ENCODE measurements at places on chromosomes 4 and X.

- no peak for DNase-seq
These were observed 214.5 kb upstream of the GIMD1 start for GRCh38 chr4:106583108-106583507.

GRCh38 chr4:61220556-61220955, 20.4 kb downstream of the ADGRL3 start:
- no peak for DNase-seq

DNA sequence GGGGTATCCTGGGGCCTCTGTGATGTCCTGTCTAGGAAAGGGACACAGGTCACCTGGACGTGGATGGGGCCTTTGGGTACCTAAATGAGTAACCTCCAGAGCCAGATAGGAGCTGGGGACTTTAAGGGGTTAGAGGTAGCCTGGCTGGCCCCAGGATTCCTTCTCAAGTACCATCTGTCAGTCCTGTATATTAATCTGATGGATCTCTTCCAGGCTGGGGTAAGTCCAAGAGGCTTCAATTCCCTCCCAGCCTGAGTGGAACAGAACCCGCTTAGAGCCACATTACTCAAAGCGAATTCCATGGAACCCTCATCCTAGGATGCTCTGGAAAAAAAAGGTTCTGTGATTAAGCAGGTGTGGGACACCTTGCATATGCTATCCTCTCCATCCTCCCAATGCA, 24.8 kb upstream of the MAP3K15 start:
- no peak for DNase-seq

- DNase-seq: no peak
These were observed 38.7 kb downstream of the HNRNPD start for GRCh38 chr4:82335043-82335442.

GRCh38 chr4:177275999-177276398, 33.7 kb upstream of the NEIL3 start:
- DNase-seq: no peak

DNA sequence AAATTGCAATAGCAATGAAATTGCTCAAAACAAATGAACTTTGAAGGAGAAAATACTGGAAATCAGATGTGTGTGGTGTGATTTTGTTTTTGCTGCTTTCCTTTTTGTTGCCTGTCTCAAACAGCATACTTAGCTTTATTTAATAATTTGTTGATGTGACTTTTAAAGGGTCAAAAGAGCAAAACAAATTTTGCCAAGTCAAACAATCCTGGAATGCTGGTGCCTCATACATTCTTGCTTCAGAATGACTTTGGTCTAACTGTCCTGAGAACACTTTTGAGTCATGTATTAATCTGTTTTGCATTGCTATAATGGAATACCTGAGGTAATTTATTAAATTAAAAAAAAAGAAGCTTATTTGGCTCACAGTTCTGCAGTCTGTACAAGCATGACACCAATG, 3.4 kb downstream of the PF4V1 start:
- no peak for DNase-seq

GRCh38 chr4:157043131-157043530, 32.8 kb upstream of the GLRB start:
- no peak for DNase-seq

DNA sequence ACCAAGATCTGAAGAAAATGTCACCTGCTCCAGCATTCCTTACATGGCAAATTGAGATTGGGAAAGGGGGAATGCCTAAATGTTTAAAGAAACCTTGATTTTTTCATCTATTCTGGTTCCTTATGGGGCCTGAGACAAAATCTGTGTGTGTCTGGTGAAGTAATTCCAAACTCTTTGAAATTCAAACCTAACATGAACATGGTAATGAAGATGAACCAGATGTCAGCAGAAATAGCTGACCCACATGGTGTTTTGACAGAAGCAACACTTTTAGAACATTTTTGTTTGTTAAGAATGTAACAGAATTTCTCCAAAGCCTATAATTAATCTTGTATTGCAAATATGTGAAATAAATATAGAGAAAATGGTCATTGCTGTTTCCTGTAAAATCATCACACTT, 133.0 kb downstream of the PARM1 start:
- DNase-seq: no peak

DNA sequence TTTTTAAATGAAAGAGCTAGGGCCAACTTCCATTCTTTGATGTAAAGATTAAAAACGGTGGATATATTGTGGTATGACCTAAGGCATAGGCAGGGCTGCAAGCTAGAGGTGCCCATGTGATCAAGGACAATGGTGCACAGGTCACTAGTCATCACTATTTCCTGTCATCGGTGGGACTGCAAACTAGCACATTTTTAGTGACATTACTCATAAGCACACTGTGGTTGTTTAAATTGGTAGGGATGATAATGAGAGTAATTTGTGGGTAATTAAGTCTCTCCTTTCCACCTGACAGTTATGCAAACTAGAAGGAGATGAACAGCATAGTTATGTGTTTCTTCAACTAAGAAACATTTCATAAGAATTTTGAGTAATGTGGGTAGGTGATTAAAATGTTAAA, 85.4 kb downstream of the GPRIN3 start:
- DNase-seq: no peak

DNA sequence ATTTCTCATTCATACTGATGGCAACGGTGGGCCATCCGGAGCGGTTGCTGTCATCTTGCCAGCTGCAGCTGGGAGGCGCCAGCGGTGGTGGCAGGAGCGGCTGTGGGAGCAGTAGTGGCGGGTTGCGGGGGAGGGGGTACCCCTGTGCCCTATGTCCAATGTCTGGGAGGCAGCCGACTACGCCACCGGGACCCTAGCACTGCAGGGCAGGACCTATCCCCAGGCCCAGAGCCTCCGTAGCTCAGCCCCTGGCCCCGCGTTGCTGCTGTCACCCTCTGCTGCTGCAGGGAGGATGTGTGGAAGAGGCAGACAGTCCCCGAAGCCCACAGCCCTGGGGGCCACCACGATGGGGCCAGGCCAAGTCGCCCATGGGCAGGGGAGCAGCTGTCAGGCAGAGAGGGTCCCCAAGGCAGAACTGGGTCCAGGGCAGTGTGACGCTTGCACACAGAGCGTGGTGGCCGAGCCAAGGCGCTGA, 10.0 kb upstream of the SPP1 start:
- DNase-seq: no peak

DNA sequence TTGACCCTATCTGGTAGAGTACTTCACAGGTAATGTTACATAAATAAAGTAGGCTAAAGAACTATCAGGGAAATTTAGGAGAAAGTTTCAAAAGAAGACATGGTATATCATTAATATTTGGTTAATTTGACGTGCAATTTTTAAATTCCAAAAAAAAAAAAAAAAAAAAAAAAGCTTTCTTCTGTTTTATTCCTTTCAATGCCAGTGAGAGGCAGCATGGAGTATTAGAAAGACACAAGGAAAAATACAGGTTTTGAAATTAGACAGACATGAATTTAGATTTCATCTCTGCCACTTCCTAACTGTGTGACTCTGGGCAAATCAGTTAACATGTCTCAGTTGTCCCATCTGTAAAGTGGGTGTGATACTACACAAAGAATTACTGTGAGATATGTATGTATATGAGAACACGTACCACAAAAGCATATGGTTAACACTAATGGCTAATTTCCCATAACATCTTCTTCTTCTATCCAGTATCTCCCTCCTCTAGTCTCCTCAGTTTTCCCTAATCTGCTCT, 132.5 kb downstream of the GPC3 start:
- no peak for DNase-seq

DNA sequence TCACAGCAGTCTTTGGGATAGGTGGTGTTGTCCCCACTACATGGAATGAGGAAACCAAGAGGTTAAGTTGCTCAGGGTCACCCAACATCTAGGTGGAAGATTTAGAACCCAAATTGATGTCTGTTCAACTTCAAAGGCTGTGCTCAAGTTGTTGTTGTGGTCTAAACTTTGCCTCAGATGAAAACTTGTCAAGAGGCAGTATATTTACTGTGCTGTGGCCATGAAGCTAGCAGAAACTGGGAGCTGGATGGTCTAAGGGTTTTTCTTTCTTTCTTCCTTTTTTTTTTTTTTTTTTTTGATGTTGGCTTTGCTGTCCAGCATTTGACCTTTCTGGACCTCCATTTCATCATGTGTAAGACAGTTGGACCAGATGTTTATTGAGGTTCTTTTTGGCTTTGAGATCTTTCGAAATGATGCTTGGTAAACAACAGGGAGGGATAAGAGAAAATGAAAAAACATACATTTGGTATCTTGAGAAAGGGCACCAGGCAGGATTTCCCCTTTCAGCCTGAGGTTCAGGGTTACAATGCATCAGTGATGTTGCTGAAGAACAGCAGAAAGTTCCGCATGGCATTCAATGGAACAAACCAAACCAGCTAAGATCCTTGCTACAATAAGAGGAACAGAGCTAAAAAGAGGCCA, 166.2 kb upstream of the RPS6KA3 start:
- no peak for DNase-seq

DNA sequence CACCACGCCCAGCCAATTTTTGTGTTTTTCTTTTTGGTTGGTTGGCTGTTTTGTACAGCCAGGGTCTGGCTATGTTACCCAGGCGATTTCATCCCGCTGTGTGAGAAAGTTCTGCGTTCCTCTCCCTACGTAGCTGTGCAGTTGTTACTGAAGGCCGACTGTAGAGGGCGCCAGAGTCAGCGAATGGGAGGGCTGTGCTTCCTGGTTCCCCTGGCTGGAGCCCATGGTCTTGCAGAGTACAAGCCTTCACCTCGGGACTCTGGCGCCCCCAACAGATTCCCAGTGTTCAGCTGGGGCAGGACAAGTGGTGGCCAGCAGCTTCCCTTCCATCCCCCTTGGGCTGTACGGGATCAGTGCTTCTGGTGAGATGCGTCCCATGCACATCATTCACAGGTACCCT, 5.6 kb upstream of the CT45A1 start:
- no peak for DNase-seq

DNA sequence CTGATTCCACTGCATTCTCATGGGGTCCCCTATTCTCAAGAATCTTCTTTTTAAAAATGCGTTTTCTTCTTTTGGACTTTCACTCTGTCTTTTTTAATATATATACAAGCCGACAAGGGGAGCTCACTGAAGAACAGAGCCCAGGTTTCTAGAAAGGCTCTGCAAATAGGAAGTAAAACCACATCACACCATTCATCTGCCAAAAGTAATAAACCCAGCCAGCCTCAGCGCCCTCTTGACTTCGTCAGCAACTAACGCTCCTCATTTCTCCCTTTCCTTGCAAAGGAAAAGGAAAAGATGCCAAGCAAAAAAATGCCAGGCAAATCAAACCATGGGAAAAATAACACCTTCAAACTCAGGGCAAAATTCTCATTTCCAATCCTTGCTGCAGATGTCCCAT, 136.4 kb downstream of the HHIP start:
- DNase-seq: no peak

GRCh38 chrX:103941201-103941975, 21.0 kb upstream of the TMSB15B start:
- no peak for DNase-seq

All from NCI-H1092 (cell line).